ENCODE measurements at places on chromosomes 6 and 20.

- DNase-seq, result peak; percentile 53
Measured at GRCh38 chr6:138824482-138825144, 28.7 kb downstream of the ECT2L start.

DNA sequence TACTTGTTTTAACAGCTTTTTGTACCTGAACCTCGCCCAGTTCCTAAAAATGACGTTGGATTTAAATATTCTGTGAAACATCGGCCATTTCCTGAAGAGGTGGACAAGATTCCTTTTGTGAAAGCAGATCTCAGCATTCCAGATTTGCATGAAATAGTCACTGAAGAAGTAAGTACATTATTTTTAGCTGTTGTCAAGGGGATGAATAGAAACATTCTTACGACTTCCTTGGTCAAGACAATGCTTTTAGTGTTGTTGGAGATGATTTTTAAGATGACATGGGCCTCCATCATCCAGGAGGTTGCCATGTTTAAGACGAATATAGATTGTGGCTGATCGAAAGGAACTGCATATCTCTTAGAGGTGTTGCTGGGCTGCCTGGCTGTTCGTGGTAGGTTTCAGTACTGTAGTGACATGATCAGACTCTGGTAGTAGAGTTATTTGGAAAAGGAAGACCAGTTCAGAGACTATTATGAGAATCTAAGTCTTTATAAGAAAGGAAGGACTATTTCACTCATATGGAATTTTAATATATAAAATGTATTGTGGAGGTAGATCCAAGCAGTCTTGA, 29.9 kb upstream of the ADIG start:
- DNase-seq, result no peak

- no peak for DNase-seq
Measured at GRCh38 chr6:163860287-163861081, 446.0 kb downstream of the QKI start.

GRCh38 chr20:62795023-62795761, 1.1 kb upstream of the MRGBP start:
- peak; percentile 90 for DNase-seq

DNA sequence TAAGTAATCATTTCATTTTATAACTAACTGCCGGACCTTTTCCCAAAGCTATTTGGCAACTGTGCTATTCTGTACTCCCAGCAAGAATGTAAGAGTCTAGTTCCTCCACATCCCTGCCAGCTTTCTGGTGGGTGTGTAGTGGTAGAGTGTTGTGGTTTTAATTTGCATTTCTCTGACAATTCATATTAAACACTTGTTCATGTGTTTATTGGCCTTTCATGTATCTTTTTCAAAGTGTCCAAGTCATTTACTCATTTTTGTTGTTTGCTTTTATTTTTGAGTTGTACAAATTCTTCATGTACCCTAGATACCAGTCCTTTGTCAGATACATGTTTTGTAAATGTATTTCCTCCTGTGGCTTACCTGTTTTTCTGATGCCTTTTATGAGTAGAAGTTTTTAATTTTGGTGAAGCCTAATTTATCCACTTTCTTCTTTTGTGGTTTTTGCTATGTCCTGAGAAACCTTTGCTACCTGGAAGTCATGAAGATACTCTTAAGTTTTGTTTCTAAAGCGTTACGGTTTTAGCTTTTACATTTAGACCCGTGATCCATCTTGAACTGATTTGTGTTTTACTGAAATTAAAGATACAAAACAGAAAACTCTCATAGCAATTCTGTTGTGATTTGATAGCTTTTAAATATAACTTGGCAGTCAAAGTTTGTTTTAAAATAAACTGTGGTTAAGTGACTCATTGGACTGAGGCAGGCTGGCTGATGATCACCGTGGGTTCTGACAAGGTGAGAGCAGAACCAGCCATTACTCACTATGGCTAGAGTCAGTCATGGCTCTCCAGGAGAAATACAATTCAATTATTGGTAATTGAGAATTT, 8.0 kb downstream of the MYLIP start:
- no peak for DNase-seq

- no peak for DNase-seq
Measured at GRCh38 chr20:1378735-1379125, 14.1 kb downstream of the FKBP1A start.

DNA sequence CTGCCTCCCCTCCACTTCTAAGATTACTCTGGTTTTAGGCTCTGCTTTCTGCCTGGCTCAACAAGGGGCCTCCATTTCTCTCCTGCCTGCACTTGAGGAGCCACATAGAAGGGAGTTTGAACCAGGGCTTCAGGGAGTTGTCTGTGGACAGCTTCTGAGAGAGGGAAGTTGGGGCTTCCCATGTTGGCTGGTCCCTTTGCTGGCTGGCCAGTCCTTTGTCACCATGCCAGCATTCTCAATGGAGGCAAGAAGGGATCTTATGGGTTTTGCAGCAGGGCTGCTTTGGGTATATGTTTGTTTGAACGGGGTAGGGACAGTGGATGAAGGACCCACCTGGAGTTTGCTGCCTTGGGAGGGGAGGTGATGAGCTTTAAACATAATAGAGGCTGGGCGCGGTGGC, 124.9 kb downstream of the CARMIL1 start:
- no peak for DNase-seq

- no peak for DNase-seq
Measured at GRCh38 chr20:4546342-4546741, 175.4 kb upstream of the PRND start.

DNA sequence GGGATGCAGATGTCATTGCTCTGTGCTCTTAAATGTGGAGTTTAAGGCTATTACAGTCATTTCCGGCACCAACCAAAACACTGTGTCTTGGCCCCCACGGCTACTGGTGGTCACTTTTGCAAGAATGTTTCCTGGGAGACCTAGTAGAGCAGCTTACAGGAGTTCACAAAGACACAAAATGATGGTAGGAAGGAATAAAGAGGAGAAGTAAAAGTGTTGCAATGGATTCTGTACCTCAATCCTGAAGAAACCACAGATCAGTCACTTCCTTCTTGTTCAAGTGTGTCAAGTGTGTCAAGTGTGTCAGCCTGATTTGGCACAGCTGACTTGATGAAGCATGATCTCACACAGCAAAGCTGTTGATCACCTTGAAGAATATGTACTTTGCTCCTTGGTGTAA, 344.0 kb downstream of the PLCB1 start:
- DNase-seq, result no peak
